ENCODE measurements at places on chromosomes 5 and 9.

GRCh38 chr5:1138445-1139245 lies 26.8 kb upstream of the SLC12A7 start:
- no peak for DNase-seq

DNA sequence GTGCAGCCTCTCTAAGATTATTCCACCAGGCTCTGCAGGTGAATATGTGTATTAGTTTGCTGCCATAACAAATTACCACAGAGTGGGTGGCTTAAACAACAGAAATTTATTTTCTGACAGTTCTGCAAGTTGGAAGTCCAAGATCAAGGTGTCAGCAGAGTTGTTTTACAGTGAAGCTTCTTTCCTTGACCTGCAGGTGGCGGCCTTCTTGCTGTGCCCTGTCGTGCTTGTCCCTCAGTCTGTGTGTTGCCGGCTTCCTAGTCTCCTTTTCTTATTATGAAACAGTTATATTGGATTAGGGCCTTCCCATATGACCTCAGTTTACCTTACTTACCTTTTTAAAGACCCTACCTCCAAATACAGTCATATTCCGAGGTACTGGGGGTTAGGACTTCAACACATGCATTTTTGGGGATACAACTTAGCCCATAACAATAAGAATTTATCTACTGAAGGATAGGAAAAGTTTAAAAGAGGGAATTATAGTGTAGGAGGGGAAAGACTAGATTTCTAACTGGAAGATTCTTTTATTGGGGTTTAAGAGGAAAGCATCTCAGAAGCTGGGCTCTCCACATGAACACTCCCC lies 97.4 kb downstream of the OSTF1 start:
- no peak for DNase-seq

DNA sequence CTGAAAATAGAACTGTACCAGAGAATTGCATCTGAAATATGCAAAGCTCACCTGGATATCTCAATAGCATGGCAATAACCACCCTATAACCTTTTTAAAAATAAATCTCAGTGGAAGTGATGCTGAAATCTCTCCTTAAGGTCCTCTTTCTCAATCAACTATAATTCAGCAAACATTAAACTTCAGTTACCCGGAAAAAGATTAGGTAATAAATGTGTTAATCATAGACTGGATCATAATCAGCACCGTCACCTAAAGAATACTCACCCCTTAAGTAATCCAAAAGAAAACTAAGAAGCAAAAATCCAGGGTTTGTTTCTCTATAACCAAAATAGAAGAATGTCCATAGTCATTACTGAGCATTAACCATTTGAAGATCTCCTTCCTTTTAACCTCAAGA lies 44.3 kb upstream of the DENND4C start:
- DNase-seq: no peak

DNA sequence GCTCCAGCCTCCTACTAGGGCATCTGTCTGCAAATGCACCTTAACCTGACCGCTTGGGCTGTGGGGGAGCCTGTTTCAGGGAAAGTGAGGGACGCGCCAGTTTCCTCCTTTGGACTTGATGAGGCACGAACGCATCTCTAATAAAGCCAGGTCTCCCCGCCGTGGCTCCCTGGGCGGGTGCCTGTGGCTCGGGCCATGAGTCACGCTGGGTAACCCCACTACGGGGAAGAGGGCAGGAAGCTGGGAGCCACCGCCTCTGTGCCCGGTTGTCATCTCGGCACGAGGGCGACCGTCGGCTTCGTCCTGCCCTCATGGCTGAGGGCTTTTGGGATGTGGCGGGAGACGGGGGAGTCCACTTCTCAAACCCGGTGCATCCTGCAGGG lies 12.1 kb downstream of the NOTCH1 start:
- peak; percentile 72 for DNase-seq

- no peak for DNase-seq
Observed at GRCh38 chr5:73037545-73037944, 81.7 kb downstream of the FCHO2 start.

DNA sequence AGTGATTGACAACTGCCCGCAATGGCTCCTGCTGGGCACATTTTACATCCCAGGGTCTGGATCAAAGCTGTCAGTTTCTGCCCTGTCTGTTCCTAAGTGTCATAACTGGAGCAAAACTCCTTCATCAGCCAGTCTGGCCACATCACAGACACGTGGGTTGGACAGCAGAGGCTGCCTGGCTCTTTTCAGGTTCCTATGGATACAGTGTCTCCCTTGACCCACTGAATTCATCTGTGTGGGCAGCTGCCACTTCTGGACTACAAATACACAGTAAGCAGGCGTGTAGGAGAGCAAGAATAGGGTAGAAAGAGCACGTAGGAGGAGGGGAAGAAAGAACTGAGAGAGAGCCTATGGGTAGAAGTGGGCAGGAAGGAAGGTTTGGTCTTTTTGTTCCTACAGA lies 238.0 kb downstream of the ENC1 start:
- DNase-seq: no peak

All from T-helper 22 cell (primary cell).